ENCODE measurements at places on chromosomes 11 and 22.

GRCh38 chr11:74418509-74418895 is 20.3 kb upstream of the PGM2L1 start:
- peak; percentile 35 for DNase-seq

GRCh38 chr11:12195768-12196167 is 85.4 kb downstream of the MICAL2 start:
- peak; percentile 42 for DNase-seq

DNA sequence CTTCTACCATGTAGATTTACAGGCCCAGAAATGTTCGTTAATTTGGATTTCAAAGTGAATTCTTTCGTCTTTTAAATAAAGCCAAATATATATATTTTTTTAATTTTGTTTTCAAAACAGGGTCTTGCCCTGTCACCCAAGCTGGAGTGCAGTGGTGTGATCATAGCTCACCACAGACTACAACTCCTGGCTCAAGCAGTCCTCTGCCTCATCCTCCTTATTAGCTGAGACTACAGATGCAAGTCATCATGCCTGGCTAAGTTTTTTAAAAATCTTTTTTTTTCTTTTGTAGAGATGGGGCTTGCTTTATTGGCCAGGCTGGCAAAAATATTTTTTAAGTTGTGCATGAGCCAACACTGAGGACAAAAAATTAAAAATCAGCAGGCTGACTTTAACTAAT is 5.0 kb upstream of the LMO2 start:
- no peak for DNase-seq

GRCh38 chr11:128579798-128580504 is 7.4 kb downstream of the ETS1 start:
- DNase-seq = peak; percentile 63

- no peak for DNase-seq
These were observed 17.1 kb downstream of the YPEL1 start for GRCh38 chr22:21718499-21718898.

All from NB4 (cell line).